ENCODE measurements at places on chromosomes 2 and 18.

- DNase-seq = no peak
Measured at GRCh38 chr2:217444509-217444908, 558.3 kb downstream of the TNS1 start.

GRCh38 chr2:195608768-195609454 lies 48.1 kb upstream of the SLC39A10 start:
- DNase-seq = no peak

- DNase-seq = no peak
Measured at GRCh38 chr2:10326151-10326616, 23.5 kb downstream of the HPCAL1 start.

DNA sequence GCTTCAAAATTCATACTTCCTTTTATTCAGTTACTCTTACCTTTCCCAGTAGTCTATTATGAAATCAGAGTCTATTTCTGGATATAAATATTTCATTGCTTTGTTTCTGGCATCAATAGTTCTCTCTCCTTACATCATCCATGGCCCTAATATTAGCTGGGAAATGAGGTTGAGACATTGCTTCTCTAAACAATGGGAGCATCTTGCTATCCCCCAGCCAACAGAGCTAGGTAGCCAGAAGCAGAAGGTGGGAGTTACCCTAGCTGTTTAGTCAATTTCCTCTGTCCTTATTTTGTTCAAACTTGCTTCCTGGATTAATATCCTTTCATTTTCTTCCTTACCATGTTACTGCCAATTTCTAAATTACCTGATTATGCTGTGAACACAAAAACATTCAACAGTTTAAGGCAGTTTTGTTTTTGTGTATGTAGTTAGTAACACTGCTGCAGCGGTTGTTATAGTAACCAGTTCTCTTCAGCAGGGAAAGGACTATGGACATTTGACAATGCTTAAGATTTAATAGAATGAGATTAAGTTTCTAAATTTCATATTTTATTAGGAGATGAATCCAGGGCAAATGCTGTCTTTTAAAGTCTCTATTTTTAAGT lies 160.5 kb upstream of the KCNJ3 start:
- no peak for DNase-seq

- no peak for DNase-seq
Measured at GRCh38 chr2:60961457-60961856, 56.1 kb upstream of the PEX13 start.

GRCh38 chr18:79524181-79525078 lies 128.7 kb downstream of the NFATC1 start:
- peak; percentile 42 for DNase-seq

DNA sequence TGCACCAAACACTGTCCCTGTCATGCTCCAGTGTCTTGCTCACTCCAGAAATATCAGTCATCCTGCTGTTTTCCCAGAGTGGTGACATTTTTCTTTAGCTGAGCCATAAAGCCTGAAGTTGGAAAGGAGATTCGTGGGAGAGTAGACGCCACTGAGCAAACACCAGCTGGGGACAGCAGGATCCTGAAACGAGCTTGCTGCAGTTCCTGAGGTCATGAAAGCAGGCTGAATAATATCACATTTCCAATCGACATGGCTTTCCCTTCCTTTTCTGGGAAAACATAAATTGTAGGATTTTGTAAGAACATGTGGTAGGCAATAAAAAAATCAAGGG lies 276.4 kb downstream of the CDCA7 start:
- no peak for DNase-seq

GRCh38 chr18:11658989-11659388 lies 30.1 kb upstream of the GNAL start:
- no peak for DNase-seq

DNA sequence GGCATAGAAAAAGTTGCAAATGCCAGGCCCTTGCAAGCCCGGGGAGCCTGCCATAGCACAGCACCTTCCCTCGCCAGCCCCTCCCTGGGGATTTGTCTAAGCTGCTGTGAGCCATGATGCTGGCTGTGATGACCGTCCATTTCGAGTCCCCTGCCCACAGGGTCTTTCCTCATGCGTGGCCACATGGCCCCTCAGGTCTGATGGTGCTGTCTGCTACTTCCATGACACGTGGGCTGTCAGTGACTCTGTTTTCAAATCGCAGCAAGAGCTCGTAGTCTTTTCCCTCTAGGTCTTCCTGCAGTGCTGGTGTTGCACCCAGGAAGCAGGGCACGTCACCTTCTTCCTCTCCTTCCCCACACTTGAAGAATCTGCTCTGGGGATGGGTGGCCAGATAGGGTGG lies 15.5 kb upstream of the GNAL start:
- no peak for DNase-seq

DNA sequence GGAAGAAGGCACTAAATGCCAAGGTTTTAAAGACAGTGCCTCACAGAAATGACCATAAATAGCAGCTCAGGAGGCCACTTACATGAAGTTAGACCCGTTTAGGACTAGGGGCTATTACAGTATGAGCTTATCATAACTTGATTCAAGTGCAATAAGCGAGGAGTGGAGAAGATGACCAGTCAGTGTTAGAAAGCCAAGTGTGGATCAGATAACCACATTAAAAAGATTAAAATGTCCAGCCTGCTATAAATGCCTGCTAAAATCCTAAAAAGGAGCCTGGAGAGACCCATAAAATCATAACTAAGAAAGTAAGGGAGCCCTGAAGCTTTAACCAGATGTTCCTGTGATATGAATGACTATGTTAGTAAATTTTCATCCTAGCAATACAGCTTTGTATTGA lies 117.5 kb upstream of the ZNF521 start:
- no peak for DNase-seq

DNA sequence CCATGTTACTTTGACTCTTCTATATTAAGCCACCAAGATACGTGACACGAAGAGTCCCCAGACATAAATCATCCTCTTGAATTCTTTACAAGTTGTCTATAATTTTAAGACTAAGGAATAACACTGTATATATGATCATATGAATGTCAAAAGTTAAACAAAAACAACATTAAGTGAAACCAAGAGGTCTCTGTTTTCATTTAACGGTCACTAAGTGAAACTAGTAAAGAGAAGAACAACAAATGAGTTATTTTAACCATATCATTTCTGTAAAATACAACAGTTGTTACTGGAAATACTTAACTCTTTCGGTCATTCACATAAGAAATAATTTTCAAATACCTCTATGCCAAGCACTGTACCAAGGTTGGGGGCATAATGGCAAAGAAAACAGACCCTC lies 45.7 kb upstream of the STK17B start:
- DNase-seq = no peak

- no peak for DNase-seq
Measured at GRCh38 chr2:66253066-66253465, 181.9 kb upstream of the MEIS1 start.

DNA sequence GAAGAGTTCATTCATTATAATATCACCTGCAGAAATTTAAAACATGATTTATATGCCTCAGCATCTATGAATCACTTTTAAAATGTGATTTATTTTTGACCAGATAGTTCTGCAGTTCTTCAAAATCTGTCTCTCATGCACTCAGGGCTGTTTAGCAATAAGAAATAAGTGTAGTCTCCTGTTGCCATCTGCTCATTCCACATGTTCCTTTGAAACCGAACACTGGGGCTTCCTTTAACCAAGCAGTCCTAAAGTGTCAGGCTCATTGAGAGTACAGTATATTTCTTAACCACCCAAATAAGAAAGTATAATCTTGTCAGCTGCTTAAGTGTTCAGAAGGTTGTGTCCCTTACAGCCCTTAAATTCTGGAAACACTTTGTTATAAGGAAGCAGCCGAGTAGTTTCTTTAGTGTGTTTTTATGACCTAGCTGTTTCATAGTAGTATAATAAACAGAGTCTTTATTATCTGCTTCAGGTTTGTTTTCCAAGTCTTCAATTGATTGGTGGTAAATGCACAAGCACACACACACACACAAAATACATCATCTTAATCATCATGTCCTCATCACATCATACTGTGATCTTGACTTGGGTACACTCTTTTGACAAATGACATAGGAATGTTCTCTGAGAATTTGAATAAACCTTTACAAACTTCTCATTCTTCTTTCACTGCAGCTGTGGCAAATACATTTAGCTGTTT lies 10.4 kb downstream of the WDR7 start:
- DNase-seq = no peak

DNA sequence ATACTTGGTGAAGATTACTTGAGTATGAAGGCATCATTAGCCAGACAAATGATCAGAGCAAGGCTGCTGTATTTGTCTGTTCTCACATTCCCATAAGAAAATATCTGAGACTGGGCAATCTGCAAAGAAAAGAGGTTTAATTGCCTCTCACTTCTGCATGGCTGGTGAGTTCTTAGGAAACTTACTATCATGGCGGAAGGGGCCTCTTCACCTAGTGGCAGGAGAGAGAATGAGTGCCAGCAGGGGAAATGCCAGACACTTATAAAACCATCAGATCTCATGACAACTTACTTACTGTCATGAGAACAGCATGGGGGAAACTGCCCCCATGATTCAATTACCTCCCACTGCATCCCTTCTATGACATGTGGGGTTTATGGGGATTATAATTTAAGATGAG lies 452.3 kb downstream of the GALR1 start:
- DNase-seq = no peak

DNA sequence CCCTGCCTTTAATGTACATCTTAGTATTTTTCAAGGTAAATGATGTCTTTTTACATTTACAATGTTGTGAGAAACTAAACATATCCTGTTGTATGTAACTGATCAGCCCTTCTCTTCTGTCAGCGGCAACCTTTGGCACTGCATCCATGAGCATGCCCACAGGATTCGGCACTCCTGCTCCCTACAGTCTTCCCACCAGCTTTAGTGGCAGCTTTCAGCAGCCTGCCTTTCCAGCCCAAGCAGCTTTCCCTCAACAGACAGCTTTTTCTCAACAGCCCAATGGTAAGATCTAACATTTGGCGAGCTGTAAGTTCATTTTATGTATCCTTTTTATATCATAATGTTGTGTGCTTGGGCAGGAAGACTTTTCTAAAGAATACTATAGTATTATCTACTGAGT lies 46.9 kb upstream of the SCYGR2 start:
- DNase-seq = no peak

DNA sequence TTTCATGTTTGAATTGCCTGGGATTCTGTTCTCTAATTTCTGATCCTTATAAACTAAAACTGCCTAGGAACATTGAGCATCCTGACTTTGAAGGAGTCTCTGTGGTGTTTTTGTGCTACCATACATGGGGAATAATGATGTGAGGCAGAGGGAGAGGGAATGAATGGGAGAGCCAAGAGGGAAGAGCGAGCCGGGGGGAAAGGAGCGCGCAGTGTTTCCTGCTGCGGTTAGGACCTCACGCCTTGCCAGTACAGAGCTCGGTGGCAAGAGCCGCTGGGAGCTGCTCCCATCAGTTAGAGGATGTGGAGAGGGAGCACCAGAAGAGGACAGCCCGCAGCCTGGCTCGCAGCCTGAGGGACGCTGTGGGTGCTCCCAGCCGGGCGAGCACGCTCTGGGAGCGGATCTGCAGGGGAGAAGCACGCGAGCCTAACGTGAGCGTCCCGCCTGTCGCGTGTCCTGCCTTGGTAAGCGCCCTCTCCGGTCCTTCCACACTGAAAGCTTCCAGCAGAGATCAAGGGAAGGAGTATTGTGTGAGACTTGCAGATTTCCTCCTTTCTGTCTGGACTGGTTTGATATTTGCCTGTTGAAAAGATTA lies 114.7 kb downstream of the FAM210A start:
- no peak for DNase-seq

DNA sequence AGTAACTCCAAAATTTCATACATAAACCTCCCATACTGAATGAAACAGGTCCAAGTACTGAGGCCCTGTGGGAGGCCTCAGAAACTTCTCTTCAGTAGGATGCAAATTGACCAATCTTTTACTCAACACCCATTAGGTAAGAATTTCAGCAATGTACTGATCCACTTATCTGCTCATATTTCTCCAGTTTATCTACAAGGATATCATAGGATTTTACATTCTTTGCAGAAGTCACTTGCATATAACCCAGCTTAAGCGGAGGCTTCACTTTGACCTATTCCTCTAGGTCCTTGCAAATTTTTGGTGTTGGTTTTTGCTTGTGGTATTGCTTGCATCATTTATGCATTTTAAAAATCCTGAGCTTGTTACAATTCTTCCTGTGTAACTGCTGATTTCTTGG lies 28.8 kb upstream of the SLC3A1 start:
- no peak for DNase-seq

- DNase-seq = no peak
Measured at GRCh38 chr2:43223521-43224001, 2.8 kb downstream of the ZFP36L2 start.

DNA sequence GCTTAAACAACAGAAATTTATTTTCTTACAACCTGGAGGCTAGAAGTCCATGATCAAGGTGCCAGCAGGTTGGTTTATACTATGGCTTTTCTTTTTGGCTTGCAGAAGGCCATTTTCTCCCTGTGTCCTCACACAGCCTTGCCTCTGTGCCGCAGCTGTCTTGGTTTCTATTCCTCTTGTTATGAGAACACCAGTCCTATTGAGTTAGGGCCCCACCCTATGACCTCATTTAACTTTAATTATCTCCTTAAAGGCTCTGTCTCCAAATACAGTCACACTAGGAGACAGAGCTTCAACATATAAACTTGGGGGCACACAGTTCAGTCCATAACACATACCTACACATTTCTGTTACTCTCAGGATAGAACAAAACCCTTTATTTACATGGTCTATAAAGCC lies 17.3 kb upstream of the RHOB start:
- no peak for DNase-seq

- DNase-seq = no peak
Measured at GRCh38 chr18:72197591-72197990, 346.6 kb downstream of the CBLN2 start.

GRCh38 chr2:73906847-73907505 lies 14.2 kb downstream of the ACTG2 start:
- DNase-seq = no peak

DNA sequence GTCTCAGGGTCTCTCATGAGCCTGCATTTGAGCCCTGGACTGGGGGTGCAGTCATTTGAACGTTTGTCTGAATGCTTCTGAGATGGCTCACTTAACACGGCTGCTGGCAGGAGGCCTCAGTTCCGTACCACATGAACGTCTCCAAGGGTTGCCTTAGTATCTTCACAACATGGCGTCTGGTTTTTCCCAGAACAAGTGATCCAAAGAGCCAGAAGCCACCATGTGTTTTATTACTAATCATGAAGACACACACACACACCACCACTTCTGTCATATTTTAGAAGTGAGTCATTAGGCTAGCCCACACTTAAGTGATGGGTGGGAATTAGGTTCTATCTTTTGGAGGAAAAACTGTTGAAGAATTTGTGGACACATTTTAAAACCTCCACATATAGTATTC lies 15.0 kb upstream of the MYO1B start:
- no peak for DNase-seq

DNA sequence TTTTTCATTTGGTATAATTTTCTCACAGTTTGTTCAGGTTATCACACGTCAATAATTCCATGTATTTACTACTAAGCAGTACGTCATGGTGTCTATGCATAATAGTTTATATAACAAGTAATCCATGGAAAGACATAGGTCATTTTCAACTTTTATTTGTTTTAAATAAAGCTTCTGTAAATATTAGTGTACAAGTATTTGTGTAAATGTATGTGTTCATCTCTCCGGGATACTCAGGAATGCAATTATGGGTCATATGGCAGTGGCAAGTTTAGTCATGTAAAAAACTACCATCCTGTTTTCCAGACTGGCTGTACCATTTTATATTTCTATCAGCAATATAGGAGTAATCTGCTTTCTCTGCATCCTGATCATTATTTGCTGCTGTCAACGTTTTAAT lies 231.1 kb upstream of the ZNF804A start:
- no peak for DNase-seq

GRCh38 chr2:230794497-230794896 lies 70.2 kb upstream of the ITM2C start:
- DNase-seq = no peak

- DNase-seq = no peak
Measured at GRCh38 chr18:76450452-76451395, 44.3 kb downstream of the ZNF516 start.

GRCh38 chr2:144513388-144514101 lies 6.4 kb downstream of the ZEB2 start:
- no peak for DNase-seq

All from activated CD4-positive, alpha-beta T cell treated with anti-CD3 and anti-CD28 coated beads, Interleukin-2, amount 50 U/mL, for 4 hours (primary cell).